HT1080 (cell line): ENCODE measurements at places on chromosomes 16 and 17. TPM values are rescaled to one million over a fixed set of nuclear protein-coding genes. Genes with fewer than 3 reads are reported as not detected.

GRCh38 chr16:50279504-50279865 lies 13.1 kb downstream of the ADCY7 start:
- no peak for DNase-seq

- no peak for DNase-seq
These were observed 95.9 kb downstream of the METRNL start for GRCh38 chr17:83175119-83175821.

- peak; percentile 13 for DNase-seq
These were observed 155.6 kb downstream of the HS3ST2 start for GRCh38 chr16:22969567-22969966.

GRCh38 chr16:12771341-12771798 lies 32.3 kb downstream of the CPPED1 start:
- DNase-seq = peak; percentile 46

PERCC1 gene
- not detected in 2 replicates for total RNA-seq

GRCh38 chr17:4072487-4073157 lies 70.2 kb downstream of the ZZEF1 start:
- DNase-seq = no peak

PLXDC1 gene
- 0.13 TPM in 1 of 2 replicates, not detected in the other for total RNA-seq

QPRT gene
- 1.8 and 2.3 TPM in 2 replicates for total RNA-seq

HOXB6 gene
- 19.2 and 23.4 TPM in 2 replicates for total RNA-seq

GRCh38 chr16:13036600-13036999 lies 135.2 kb downstream of the SHISA9 start:
- DNase-seq = peak; percentile 20
